ENCODE measurements at places on chromosomes 2 and 18. TPM values are rescaled to one million over a fixed set of nuclear protein-coding genes. Genes with fewer than 3 reads are reported as not detected.

DNA sequence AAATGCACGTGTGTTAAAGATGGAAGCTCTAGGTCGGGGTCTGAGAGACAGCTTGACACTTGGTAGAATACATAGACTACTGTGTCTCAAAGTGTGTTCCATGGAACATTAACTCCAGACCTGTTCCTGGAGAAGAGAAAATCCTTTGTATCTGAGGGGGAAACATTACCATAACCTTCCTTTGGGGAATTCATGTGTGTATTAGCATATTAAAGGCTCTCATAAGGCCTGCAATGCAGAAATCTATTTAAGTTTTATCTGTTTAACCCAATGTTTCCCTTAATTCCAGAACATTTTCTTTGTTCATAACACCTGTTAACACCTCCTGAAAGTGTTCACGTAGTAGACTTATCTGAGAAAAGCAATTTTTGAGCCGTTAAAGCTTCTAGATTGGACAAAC is 99.5 kb downstream of the PLB1 start:
- no peak for DNase-seq

GRCh38 chr2:239307221-239307569 is 93.6 kb downstream of the HDAC4 start:
- DNase-seq: peak; percentile 53

DNA sequence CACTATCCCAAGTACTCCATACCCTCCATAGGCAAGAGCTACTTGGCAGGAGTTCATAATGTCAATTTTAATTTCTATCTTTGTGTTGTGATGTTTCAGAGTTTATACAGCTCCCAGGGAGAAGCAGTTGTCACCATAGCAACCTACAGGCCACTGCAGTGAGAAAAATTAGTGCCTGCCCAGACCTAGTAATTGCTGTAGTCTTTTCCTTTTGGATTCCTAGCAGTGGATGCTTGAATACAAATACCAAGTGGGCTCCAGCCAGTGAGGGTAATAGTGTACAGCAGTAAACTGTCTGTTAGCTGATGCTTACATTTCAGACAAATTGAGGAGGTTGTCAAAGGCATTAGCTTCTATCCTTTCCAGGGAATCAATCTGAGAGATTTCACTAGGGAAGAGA is 26.7 kb downstream of the LHCGR start:
- no peak for DNase-seq

Gene LINC00305
- total RNA-seq: not detected

Gene ITGB6
- total RNA-seq: not detected
